ENCODE measurements at places on chromosomes 7 and 10.

GRCh38 chr7:96319439-96319838 is 2.5 kb downstream of the SLC25A13 start:
- DNase-seq = no peak

DNA sequence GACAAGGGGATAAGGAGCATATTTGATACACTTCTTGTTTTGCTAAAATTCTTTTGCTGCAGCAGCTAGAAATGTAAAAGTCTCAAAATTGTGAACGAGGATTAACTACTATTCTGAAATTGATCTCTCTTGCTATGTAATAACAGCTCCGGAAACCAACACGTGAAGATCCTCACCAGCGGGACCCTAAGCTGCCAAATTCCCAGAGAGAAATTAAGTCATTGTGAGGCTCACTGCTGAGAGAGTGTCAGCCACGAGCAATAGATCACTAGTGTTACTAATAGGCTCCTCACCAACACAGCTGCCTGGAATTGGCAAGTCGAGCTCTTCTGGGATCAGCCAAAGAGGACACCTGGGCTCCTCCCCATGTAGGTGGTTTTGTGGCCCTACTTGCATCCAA is 5.6 kb upstream of the VWA2 start:
- no peak for DNase-seq

DNA sequence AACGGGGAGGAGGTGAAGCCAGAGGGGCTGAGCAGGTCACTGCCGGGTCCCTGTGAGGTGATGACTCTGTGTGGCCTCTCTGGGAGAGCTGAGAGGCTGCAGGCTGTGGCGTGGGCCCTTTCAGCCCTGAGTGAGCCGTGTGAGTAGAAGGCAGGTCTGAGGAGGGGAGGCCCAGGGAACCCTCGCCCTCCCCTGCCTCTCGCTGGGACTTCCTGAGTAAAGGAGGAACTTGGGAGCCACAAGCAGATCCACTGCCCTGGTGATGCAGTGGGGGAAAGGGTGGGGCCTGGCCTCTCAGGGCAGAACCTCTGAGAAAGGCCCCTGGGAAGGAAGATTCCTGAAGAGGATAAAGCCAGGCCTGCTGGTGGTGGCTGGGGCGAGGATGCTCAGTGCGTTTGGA is 22.8 kb downstream of the EEPD1 start:
- no peak for DNase-seq

- DNase-seq = no peak
Observed at GRCh38 chr10:70265032-70265689, 18.6 kb downstream of the NPFFR1 start.

DNA sequence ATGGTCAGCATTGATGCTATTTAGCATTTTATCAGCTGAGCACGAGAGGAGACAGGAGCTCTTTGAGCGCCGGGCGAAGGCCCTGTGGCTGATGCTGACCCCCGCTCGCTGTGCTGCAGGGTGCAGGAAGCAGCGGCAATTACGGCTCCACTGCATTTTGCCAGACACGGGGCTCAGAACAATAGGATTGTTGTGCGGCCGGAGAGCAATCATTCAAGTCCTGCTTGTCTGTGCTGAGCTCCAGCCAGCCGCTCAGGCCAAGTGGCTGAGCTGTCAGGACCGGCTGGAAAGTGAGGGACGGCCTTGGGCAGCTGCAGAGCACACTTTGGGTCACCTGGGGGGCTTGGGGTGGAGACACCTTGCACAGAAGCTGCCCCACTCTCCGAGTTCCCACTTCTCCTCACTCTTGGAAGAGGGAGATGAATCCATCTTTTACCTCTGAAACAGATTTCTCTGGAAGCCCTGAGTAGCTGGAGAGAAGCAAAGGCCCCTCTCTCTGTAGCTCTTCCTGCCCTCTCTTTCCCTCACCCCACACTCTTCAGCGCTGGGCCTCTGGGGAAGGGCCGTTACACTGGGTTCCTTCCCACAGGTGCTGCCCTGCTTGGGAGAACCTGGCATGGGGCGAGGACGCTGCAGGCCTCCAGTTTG is 17.3 kb upstream of the ADARB2 start:
- DNase-seq = no peak

- DNase-seq = no peak
Observed at GRCh38 chr7:136957391-136957790, 88.9 kb downstream of the CHRM2 start.
